ENCODE measurements at places on chromosomes 7 and 10.

DNA sequence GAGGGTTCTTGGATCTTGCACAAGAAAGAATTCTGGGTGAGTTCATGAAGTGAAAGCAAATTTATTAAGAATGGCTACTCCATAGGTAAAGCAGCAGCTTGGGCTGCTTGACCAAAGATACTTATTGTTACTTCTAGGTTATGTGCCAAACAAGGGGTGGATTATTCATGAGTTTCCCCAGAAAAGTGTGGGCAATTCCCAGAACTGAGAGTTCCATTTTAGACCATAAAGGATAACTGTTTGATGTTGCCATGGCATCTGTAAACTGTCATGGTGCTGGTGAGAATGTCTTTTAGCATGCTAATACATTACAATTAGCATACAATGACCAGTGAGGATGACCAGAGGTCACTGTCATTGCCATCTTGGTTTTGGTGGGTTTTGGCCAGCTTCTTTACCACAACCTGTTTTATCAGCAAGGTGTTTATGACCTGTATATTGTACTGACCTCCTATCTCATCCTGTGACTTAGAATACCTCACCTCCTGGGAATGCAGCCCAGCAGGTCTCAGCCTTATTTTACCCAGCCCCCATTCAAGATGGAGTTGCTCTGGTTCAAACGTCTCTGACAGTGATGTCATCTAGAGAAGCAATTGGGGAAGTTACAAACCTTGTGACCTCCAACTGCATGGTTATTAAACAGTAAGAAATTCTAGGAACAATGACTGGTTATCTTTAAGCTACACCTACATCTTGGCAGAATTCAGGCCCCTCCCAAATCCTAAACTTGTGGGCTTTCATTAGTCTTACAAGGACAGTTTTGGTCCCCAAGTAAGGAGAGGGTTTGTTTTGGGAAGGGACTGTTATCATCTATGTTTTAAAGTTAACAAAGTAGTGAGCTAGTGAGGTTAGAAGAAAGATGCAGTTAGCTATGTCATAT, 48.0 kb upstream of the INHBA start:
- no peak for DNase-seq

GRCh38 chr7:105346593-105347322, 42.0 kb downstream of the SRPK2 start:
- no peak for DNase-seq

DNA sequence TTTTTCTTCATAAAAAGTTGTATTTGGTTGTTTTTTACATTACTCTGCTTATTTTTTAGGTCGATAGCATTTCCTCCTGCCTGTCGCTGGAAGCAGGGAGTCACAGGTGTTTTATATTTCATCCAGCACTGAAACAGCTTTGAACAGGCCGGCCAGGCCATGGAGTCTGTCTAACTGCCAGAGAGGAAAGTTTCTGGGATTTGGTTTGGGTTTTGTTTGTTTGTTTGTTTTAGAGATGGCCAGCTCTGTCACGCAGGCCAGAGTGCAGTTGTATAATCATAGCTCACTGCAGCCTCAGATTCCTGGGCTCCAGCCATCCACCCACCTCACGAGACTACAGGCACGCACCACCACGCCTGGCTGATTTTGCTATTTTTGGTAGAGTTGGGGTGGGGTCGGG, 23.4 kb downstream of the PROSER2 start:
- no peak for DNase-seq

DNA sequence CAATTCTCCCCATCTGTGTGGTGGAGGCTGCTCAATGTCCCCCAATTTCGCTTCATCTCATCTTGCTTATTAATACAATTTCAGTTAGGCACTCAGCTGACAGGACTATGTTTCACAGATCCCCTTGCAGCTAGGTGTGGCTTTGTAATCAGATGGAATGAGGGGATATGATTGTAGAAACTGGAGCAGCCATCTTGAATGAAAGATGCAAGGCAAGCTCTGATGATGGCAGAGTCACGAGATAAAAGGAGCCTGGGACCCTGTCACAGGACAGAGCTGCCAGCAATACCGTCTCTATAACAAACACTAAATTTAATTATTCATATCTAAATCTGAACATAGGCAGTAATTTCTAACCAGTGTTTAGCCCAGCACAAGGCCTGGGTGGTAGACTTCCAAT, 991 bp upstream of the DLD start:
- DNase-seq, result no peak

DNA sequence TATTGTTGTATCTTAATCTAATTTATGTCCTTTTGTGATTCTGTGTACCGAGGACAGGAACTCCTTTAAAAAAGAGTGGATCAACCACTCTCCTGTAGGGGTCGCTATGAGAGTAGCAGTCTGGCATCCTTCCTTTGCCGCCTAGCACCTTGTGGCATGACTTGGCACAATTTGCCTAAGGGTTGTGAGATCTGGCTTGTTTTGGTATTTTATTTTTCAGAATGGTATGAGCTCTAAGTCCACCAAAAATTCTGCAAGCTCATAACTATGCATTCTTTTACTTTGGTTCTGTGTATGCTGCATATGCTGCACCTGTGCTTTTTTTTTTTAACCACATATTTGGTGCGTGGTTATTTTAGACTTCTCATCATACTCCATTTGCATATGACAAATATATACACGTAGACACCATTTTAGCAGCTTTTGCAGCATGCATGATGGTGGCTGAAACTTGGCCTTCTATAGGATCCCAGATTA, 112.8 kb downstream of the CDK14 start:
- DNase-seq, result no peak

DNA sequence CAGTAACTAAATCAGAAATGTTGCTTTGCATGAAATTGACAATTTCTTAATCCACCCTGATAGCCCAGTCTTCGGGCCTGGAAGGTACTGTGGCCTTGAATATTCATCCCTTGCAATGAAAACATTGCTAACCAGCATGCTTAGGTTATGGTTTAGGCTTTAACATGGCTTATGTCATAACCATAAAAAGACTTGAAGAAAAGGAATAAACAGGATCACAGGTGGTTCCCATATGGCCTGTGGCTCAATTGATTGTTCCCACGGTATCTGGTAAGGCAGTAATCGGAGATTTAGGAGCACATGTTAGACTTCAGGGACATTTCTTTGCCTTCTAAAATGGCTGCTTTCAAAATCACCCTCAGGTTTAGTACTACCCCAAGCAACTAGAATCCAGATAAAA, 139.5 kb downstream of the ST7 start:
- DNase-seq, result no peak

GRCh38 chr7:2819954-2820397, 24.1 kb downstream of the GNA12 start:
- DNase-seq, result no peak

DNA sequence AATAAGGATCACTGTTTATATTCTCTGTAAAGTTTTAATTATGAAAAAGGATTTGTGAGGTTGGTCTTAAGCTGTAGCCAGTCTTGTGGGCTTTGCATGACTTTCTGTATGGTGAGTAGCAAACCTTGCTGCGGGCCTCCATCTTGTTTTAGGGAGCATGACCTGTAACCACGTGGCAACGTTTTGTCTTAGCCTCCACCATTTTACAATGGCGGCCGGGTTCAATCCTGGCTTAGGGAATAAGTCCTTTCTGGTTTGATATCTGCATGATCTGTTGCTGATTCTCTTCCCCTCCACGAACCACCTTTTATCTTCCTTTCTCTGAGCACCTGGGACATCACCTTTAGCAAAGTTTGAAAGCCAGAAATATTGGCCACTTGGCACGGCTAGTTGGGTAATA, 32.5 kb upstream of the OPTN start:
- no peak for DNase-seq

- no peak for DNase-seq
Measured at GRCh38 chr7:25314094-25314730, 85.9 kb upstream of the NPVF start.

DNA sequence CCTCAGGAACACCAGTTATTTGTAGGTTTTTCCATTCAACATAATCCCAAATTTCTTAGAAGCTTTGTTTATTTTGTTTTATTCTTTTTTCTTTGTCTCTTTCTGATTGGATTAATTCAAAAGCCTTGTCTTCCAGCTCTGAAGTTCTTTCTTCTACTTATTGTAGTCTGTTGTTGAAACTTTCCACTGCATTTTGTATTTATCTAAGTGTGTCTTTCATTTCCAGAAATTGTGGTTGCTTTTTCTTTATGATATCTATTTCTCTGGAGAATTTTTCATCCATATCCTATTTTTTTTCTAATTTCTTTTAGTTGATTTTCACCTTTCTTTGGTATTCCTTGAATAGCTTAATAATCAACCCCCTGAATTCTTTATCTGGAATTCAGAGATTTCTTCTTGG, 58.5 kb downstream of the SLC18A2 start:
- no peak for DNase-seq

DNA sequence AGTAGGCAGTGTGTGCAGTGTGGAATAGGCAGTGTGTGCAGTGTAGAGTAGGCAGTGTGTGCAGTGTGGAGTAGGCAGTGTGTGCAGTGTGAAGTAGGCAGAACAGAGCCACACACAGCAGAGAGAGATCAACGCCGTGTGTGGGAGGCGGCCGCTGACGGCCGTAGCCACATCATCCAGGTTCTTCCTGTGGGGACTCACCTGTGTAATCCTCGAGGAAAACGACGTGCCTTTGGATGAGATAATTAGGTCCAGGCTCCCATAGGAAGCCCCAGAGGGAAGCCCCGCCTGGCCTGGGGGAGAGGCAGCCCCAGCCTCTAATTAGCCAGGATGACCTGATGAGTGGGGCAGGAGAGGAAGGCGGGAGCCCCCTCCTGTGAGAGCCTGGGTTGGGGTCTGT, 25.4 kb downstream of the KNDC1 start:
- DNase-seq, result no peak

DNA sequence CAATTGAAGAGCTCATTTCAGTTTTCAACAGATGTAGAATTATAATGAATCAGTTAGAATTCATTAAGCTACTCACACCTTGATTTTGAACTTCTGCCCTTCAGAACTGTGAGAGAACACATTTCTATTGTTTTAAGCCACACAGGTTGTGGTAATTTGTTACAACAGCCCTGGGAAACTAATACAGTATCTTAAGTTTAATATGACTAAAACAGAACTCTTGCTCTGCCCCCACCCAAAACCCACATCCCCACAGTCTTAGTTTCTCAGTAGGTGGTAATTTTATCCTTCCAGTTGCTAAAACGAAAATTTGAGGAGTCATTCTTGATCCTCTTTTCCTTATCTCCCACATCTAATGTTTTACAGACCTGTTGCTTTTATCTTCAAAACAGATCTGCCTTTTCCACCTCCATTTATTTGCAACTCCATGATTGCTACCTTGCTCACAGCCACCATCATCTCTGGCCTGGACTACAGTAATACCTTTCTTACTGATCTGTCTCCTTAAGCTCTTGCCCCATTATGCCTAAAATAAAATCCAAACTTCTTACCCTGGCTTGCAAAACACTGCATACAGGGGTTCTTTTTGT, 72.8 kb upstream of the NXPH1 start:
- DNase-seq, result no peak

DNA sequence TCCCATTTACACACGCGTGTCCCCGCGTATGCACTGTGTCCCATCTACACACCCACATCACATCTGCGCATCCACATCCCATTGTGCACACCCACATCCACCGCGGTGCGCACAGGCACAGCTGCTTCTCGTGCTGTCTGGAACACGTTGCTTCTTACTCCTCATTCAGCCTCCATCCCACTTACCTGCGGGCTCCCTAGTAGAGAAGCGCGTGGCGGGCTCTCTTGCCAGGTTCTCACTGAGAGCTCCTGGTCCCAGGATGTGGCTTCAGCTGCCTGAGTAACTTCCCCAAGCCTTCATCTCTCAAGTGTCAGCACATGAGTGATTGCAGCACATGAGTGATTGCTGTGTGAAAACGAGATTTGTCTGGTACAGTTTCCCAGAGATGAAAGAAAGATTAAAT, 117.8 kb downstream of the TRRAP start:
- DNase-seq, result no peak

DNA sequence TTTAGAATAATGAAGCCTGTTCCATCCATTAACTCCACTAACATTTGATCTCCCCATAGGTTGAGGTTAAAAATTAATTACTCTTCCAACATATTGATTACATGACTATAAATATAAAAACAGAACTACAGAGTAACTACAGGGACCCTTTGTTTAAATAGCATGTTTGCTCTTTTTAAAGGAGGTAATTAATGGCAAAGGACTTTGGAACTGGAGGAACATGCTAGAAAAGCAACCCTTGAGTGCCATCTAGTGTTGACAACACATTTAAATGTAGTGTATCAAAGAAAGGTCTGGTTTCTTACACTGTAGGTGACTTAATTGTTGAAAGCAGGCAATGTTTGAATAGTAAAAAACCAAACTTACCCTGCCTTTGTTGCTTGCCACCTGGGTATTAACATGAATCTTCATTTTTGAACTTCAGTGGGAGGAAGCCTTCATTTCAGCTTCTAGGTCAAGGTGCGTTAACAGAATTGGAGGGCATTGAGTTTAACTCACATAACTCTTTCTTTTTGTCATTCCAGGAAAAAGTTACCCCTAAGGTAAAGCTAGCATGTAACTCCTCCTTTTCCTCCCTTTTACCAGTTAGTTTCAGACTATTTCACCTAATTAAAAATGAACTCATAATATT, 52.6 kb upstream of the CAPZA2 start:
- DNase-seq, result no peak

DNA sequence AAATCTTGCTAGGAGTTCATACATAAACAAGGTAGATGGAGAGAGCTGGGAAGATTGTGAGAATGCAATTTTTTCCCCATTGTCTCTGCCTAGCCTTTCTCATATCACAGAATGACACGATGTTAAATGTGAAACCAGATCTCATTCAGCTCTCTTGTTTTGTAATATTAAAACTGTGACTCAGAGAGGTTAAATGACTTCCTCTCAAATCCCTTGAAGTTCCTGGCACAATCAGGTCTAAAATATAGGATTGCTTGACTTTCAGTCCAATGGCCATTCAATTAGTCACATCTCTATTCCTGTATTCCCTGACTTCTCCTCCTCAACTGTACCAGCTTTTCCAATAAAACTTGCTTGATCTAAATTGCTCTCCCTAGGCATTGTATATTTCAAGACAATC, 3.1 kb downstream of the ANKRD22 start:
- no peak for DNase-seq

GRCh38 chr10:126421756-126422256, 33.5 kb upstream of the ADAM12 start:
- no peak for DNase-seq

GRCh38 chr7:128672927-128673517, 930 bp downstream of the GARIN1A start:
- no peak for DNase-seq

DNA sequence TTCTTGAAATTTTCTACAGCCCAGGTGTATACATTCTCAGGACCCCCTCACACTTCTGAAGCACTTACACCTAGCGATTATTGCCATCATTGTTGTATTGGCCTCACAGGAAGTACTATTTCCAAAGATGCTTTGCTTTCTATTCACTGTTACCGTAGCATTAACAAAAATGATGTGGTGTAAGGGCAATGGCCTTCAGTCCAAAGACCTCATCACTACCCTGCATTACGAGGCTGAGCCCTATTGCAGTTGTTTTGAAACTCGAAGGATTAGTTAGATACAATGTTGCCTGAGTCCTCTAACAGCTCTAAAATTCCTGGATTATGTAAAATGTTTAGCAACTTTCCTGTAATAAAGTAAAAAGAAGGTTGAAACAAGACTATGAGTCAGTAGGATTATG, 2.9 kb downstream of the NRCAM start:
- no peak for DNase-seq
